NCI-H1436 (cell line): ENCODE measurements at places on chromosomes 6 and 20.

DNA sequence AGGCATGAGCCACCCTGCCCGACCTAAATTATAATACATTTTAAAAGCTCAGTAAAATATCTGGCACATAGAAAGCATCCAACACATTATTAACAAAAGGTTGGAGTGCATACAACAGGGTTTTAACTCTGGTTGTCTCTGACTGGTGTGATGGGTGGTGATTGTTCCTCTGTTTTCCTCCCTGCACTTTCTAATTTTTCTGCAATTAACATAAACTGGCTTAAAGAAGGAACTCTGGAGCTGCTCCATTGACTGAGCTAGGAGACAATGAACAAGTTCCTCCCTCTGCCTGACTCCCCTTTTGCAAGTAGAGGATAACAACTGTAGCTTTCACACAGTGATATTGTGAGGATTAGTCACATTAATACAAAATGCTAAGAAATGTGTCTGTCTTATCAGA, 48.5 kb upstream of the SIRPG start:
- no peak for DNase-seq

DNA sequence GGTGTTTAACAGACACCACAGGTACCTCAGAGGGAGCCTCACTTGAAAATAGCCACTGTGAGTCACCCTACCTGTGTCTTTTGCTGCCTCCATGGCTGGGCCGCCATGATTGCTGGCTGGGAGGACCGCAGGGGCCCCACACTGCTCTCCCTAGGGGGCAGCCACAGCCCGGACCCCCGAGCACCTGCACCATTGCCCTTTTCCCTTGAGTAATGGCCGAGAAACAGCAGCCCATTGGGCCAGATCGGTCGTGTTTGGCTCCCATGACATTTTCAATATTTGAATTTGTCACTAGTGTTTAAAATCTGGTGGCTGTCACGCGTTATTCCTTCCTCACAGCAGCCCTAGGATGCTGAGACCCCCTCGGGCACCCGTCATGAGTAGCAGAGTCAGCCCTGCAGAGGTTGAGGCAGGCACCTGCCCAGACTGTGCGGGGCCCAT, 6.7 kb downstream of the ZBP1 start:
- DNase-seq, result no peak

- DNase-seq, result no peak
These were observed 28.8 kb upstream of the HINT3 start for GRCh38 chr6:125927761-125928160.

GRCh38 chr6:139189665-139190064, 54.8 kb downstream of the HECA start:
- no peak for DNase-seq

- DNase-seq, result peak; percentile 75
These were observed 116.2 kb upstream of the PLCB4 start for GRCh38 chr20:8952721-8953120.

- no peak for DNase-seq
These were observed 14.7 kb downstream of the KLHL32 start for GRCh38 chr6:96939007-96939805.

- no peak for DNase-seq
These were observed 482.2 kb upstream of the RNF217 start for GRCh38 chr6:124479991-124480430.

DNA sequence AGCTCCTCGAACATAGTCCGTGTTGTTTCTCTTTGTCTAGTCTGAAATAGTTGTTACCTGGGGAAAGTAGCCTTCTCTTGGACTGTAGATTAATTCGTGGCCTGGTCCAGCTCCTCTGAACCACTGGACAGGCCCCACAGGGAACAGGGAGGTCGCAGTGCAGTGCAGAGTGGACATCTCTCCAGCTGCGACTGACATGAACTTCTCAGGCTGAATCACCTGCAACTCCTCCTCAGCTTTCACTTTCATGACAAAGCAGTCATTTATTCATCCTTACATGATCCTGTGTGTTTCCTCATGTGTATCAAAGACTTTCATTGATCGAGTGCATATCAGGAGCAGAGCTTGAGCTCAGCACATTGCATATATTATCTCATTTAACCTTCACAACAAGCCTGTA, 19.1 kb upstream of the SIRPG start:
- no peak for DNase-seq

DNA sequence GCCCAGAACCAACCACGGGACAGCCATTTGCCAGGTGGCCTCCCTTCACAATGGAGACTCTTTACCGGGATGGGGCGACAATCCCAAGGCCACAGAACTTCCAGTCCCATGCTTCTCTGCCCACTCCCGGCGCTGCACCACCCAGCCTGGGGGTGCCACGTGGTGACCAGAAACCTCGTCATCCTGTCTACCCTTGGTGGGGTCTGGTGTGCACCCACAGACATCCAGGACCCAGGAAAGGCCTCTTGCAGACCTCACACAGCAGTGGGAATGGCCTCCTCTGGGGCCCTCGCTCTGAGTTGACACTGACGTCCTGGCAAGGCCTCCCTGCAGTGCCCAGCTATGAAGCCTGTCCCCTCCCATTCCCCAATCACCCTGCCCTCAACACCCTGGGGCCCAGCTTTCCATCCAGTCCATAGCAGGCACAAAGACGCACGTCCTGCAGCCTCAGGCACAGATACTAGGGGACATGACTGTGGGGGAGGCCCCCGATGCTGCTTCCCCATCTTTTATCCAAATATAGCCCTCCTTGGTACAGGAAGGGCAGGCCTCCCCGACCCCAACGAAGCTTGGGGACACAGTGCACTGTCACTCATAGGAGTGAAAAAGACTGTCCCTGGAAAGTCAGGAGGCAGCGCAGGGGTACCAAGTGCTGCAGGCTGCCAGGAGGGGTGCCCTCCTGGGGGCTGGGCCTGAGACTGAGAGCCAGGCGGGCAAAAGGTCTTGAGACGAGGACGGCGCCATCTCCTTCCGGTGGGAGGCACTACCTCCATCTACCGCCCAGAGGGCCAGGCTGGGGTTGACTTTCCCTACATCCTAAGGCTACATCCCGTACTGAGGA, 7.2 kb downstream of the CST7 start:
- DNase-seq, result no peak

DNA sequence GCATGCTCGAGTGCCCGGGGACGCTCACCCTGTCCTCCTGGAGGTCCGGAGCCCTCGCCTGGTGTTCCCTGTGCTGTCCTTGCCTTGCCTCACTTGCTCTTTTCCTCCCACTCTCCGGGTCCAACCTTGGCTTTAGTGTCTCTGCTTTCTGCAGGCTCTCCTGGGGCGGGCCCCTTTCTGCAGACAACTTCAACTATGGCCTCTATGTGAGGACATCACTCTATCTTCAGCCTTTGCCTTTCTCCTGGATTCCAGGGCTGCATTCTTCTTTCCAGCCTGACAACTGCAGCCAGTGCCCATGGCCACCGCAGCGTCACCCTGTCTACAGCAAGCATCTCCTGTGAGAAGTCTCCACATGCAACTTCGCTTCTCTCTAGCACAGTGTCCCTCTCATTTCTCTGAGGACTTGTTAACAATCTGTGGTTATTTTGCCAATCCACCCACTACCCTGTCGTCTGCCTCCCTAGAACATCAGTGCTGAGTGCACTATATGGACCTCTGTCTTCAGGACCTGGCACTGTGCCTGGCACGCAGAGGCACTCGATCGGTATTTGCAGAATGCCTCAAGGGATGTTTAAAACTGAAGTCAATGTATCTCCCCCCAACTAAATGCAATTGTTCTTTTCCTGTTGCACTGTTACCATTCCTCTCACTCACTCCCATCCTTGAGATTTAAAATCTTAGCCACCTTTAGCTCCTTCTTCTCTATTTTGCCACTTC, 35.9 kb downstream of the FOXC1 start:
- peak; percentile 9 for DNase-seq

DNA sequence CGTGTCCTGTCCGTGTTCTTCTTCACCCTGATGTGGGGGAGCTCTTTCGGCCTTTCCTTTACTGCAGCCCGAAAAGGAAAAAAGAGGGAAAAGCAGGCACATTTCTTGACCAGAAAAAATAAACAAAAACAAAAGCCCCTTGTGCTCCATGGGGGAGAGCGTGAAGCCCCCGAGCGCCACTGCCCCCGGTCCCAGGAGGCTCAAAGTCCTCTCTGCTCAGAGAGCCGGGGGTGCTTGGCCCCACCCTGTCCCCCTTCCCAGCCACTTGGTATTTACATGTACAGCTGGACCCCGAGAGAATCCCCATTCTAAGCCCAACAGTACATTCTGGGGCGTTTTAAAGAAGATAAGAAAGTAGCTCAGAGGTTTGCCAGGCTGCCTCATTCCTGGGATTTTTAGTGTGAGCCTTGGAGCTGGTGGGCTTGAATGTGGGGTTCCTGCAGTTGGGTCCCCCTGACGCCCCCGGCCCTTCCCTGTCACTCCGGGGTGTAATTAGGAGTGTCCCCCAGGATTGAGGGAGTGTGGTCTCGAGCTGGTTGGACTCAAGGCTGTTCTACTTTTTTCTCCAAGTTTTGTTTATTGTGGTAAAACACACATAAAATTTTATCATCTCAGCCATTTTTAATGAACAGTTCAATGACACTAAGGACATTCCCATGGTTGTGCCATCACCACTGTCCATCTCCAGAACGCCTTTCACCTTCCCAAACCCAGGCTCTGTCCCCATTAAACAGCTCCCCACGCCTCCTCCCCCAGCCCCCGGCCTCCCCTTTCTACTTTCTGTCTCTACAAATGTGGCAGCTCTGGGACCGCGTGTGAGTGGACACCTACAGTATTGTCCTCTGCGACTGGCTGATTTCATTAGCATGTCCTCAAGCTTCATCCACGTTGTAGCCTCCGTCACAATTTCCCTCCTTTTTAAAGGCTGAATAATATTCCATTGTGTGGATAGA, 55.7 kb upstream of the BHLHE23 start:
- no peak for DNase-seq

DNA sequence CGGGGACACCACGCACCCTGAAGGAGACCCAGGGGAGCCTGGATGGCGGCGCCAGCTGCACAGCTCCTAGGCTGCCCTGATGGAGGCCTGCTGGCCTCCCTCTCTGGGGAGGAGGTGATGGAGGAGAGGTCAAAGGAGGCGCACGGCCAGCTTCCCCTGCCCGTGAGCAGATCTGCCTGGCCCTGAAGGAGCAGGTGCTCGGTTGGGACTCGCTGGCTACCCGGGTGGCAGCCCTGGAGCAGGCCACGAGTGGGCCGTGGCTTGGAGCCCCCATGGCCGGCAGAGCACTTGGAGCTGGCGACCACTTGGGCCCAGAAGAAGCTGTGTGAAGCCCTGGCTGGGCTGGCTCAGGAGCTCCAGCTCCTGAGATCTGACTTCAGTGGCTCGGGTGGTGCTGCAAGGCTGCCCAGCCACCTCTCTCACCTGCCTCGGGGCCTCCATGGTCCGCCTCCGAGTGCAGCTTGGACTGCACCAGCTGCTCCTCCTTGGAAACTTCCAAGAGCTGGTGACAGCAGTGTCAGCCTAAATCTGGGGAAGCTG, 7.5 kb upstream of the RAET1E start:
- DNase-seq, result no peak
